ENCODE measurements at places on chromosomes 13 and 19.
A peak's percentile ranks its signal among the peaks of the same experiment; 100 is the strongest.

GRCh38 chr19:1455336-1456120 lies 5.6 kb downstream of the APC2 start:
- DNase-seq: peak; percentile 86

DNA sequence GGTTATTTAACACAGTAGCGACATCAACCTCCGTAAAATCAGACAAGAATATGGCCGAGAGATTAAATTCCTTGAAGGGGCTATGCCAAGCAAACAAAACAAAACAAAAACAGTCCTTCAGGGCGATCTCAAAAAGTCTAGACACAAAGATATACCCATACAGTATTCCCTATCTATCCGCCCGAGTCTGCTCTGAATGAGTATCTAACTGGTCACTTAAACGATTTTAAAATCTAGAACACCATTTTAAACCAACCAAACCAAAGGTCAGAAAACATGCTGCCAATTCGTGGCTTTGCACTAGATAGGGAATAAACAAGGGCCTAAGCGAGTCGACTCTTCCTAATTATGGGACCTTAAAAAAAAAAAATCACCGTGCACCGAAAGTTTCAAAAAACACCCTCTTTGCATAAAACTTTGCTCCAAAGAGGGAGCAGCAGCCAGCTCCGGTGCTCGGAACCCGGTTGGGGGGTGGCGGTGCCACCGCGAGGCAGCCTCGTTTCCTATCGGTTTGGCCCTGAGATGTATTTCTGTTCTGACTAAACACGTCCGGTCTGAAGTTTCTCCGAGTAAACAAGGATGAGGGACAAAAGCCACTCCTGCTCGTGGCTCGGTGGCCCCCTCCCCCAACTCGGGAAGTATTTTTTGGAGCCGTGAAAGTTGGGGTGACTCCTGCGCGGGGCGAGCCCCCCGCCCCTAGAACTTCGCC lies 1.8 kb downstream of the HMGB1 start:
- peak; percentile 80 for DNase-seq

DNA sequence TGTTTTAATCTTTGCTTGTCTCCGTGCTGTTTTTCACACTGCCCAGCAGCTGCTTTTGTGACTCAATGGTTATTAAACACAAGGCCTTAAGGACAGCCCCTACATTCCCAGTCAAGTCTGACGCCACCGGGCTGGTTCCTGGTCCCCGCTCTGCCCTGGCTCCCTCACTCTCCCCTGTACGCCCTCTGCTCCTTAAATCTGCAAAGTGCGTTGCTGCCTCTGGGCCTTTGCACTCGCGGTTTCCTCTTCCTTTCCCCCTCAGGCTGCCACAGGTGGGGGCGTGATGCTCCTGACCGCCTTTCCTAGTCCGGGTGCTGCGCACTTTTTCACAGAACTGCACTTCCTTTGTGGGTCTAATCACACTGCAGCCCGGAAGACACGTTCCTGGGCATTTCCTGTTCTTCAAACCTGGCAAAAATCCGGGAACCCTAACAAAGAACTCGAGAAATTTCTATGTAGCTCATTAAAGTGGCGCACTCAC lies 25.6 kb downstream of the NOSIP start:
- DNase-seq: peak; percentile 75

DNA sequence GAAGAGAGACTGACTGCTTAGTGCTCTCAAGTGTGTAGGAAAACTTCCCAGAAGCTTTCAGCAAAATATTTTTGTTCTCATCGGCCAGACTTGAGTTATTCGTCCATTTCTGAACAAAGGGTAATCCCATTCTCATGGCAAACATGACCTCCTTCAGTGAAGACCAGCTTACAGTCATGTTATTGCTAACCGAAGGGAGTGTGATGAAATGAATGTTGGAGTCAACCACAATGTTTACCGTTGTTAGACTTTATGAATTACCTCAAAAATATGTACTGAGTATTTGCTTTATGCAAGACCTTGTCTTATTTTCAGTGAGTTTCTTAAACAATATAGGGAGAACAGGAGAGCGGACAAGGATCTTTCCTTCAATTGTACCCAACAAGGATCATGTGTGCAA lies 228.6 kb downstream of the LMO7 start:
- DNase-seq: no peak

GRCh38 chr19:3807131-3807480 lies 20.9 kb upstream of the MATK start:
- no peak for DNase-seq

GRCh38 chr19:5179256-5179655 lies 161.4 kb downstream of the PTPRS start:
- no peak for DNase-seq

DNA sequence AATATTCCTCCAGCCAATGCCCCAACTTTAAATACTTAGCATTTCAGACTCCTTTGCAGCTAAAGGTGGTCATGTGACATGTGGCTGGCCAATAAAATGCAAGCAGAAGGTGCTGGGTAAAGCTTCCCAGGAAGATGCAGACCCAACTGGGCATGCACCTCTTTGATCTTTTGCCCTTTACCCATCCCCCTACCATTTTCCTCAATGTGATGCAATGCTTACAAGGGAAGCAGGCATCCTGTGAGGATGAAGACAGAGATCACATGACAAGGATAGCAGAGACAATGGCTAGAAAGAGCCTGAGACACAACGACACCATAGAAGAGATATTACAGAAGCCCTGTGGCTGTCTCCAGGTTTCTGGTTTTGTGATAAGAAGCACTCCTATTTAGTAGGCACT lies 2.1 kb upstream of the WASF3 start:
- DNase-seq: no peak

- DNase-seq: no peak
Measured at GRCh38 chr13:101697745-101698144, 245.3 kb downstream of the ITGBL1 start.

DNA sequence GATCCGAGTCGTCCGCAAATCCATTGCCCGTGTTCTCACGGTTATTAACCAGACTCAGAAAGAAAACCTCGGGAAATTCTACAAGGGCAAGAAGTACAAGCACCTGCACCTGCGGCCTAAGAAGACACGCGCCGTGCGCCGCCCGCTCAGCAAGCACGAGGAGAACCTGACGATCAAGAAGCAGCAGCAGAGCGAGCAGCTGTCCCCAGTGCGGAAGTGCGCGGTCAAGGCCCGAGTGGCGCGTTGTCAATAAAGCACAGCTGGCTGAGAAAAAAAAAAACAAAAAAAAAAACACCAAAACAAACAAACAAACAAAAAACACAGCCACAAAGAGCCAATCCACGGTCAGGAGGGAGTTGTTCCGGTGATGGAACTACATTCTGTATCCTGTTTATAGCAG lies 4.7 kb upstream of the GNA15 start:
- no peak for DNase-seq

GRCh38 chr13:69243366-69243765 lies 864.3 kb upstream of the ATXN8OS start:
- no peak for DNase-seq

GRCh38 chr13:107203146-107203847 lies 635.4 kb upstream of the ARGLU1 start:
- DNase-seq: no peak
